ENCODE measurements at places on chromosomes 4 and X.
A peak's percentile ranks its signal among the peaks of the same experiment; 100 is the strongest.

- DNase-seq, result no peak
Measured at GRCh38 chr4:153207567-153207966, 3.3 kb downstream of the TRIM2 start.

- no peak for DNase-seq
Measured at GRCh38 chrX:1727531-1728027, 112.7 kb downstream of the ASMT start.

GRCh38 chrX:14027511-14028019 lies 2.1 kb downstream of the GEMIN8 start:
- DNase-seq, result peak; percentile 45

DNA sequence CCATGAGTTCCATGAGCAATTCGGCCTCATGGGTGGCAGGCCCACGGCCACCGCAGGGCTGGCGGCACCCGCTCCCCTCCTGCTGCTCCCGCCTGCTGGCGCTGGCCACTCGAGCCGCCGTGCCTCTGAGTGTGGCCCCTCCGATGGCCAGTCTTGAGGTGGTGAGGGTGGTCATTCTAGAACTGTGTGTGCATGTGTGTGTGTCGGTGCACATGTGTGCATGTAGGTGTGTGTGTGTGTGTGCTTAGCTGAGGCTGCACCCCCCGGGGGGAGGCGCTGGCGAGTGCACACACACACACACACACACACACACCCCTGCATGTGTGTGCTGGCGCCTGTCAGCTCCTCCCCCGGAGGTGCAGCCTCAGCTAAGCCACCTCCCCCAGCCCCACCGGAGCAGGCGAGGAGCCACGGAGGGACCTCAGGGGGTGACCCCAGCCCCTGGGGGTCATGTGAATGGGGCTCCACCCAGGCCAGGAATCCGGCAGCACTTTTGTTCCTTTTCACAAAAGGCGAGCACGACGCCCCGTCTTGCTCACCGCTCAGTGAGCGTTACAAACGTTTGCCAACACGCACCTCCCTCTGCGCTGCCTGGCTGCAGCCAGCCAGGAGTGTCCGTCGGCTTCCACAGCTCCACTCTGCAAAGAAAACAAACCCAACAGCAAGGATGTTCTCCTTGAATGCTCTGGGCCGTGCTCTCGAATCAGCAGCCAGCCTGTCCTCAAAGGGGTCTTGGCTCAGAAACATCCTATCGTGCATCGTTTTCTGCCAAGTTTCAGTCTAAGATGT lies 29.9 kb downstream of the FGFRL1 start:
- no peak for DNase-seq

DNA sequence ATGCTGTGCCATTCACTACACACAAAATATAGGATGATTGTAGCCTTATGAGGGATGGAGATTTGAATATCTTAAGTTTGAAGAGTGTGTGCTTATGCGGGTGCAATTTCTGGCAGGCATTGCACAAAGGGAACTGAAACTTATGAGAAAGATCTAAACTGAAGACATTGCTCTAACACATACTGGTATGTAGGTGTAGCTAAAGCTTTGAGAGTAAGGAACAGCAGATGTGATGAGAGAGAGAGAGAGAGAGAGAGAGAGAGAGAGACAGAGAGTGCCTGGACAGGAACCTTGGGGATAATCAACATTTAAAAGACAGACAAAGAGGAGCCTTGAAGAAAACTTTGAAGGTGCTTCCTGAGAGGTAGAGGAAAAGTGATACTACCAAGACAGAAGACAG lies 379.7 kb downstream of the SPRY1 start:
- no peak for DNase-seq

- DNase-seq, result peak; percentile 49
Measured at GRCh38 chrX:30713061-30713525, 59.9 kb downstream of the GK start.

DNA sequence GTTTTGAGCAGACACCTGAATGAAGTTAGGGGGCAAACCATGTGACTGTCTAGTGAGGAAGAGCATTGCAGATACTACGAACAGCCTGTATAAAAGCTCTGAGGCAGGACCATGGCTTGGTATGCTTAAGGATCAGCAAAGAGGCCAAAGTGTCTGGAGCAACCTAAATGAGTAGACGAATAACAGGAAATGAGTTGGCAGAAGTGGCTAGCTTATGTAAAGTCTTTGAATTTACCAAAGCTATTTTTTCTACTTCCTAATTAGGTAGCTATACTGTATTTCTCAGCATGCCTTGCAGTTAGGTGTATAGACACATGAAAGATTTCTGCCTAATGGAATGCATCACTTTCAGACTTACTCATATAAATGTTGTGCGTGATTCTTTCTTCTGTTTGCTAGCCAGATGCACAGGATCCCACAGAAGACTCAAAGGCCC lies 9.3 kb upstream of the GPRIN3 start:
- DNase-seq, result peak; percentile 91

DNA sequence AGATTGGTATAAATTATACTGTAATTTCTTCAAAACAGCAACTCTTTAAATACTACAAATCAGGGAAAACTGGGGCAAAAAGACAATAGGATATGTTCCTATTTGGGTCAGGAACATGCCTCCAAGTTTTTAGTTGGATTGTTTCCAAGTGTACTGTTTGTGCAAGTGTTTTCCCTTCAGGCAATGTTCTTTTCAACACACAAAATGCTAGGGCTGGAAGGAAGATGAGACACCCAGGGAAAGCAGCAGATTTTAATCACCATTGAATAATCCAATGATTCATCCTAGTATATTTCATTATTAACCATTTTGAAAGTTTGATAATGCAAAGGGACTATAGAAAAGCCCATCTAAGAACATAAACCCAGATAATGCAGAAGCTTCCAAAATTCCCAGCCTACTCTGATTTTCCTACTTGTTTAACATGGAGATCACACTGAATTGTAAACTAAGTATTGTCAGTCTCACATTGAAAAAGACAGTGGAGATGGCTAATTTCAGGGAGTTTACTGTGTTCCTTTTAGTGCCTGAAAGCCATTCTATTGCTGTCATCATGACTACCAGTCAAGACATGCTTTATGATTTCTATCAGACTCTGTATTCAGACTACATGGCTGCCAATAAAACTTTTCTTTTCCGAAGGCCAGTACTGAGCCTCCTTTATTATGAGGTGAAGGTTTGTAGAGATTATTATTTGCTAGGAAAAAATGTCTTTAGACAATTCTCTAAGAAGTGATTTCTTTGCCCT lies 38.6 kb downstream of the COL4A6 start:
- no peak for DNase-seq

GRCh38 chr4:128776794-128777216 lies 32.7 kb upstream of the JADE1 start:
- no peak for DNase-seq

- DNase-seq, result no peak
Measured at GRCh38 chrX:68880846-68881552, 52.2 kb downstream of the EFNB1 start.

GRCh38 chrX:51151734-51152133 lies 180.9 kb upstream of the NUDT10 start:
- no peak for DNase-seq

GRCh38 chr4:40992472-40993295 lies 221.7 kb downstream of the APBB2 start:
- DNase-seq, result no peak

DNA sequence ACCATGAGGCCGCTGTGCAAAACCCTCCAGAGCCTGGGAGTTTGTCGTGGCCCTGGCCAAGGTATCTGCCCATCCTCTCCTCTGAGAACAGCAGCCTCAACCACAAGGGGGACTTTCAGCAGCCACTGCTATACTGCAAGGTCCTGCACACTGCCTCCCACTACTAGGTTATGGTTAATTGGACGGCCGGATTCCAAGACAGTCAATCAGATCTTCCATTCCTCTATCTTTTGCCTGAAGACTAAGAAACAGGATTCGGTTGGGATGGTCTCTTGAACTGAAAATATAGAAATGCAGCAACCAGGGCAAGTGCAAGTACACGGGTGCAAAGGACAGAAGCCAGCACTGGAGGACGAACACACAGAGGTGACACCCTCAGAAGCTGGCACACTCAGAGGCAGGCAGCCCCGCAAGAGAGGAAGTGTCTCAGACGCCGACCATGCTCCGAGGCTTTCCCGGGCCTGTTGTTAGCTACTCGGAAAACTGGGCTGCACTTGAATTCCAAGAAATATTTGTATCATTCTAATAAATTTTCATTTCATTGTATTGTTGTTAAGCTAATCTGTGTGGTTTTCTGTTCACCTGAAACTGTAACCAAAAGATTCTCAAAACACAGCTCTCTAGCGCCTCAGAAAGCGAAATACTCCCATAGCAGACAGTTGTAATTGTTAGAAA lies 63.3 kb downstream of the AFAP1 start:
- DNase-seq, result peak; percentile 69

DNA sequence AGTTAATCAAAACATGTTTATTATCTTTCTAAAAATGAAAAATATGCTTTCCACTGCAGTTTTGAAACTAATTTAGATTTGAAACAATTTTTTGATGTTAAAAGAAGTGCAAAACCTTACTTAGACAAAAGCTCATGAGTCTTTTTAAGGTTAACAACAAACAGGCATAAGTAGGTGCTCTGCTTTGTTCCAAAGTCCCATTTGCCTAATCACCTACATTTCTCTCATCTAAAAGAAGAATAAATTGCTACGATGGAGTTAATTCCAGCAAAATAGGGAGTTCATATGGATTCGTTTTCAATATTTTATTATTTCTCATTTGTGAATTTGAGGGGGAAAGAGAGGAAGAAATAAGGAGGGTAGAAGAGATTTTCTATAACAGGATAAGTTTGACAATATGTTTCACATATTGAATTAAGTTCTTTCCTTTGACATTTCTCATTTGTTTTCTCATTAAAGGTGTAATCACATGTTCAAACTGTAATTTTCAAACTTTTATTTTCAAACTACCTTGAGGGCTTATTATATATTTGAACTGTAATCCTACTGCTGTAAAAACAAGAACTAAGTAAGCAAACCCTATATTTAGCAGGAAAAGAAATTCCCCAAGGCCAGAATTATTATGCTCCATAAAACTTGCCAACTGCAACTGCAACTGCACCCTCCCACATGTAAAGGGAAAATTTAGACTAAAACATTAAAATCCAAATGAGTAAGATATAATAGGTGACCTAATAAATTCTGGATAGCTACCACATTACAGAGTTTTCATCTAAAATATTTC lies 9.6 kb upstream of the SLC39A8 start:
- no peak for DNase-seq

- DNase-seq, result no peak
Measured at GRCh38 chrX:39957816-39958566, 139.8 kb downstream of the BCOR start.

- no peak for DNase-seq
Measured at GRCh38 chrX:7264399-7264798, 116.4 kb upstream of the PUDP start.

GRCh38 chr4:81038636-81039350 lies 8.3 kb downstream of the BMP3 start:
- DNase-seq, result no peak

DNA sequence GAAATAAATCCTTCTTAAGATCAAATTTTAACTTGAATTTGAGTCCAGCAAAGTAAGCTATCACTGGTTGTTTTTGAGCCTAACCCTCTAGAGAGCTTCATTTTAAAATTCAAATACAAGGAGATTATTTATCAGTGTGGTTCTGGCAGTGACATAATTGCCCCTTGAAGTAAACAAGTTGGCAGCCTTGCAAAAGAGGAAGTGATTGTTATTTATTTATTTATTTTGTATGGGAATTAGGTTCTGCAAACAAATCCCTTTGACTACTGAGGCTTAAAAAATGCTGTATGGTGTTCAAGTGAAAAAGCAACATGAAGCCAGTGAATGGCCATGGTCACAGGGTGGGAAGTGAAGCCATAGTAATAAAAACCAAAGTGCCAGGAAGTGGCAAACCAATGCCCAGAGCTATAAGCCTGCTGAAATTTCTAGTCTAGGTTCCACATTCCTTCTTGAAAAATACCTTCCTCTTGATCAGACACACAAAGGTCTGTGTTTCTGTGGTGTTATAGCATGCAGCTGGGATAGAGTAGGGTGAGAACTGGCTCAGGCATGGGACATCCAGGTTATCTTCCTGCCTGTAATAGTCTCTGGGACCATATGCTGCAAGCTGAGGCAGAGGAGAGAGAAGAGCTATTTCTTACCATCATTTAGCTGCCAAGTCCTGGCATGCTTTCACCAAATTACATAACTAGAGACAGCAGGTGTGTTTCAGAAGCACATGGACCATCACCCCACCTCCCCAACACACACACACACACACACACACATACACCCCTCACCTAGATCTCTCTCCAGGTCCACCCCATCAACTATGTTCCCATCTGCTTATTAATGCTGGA lies 47.1 kb upstream of the TSPAN7 start:
- no peak for DNase-seq

DNA sequence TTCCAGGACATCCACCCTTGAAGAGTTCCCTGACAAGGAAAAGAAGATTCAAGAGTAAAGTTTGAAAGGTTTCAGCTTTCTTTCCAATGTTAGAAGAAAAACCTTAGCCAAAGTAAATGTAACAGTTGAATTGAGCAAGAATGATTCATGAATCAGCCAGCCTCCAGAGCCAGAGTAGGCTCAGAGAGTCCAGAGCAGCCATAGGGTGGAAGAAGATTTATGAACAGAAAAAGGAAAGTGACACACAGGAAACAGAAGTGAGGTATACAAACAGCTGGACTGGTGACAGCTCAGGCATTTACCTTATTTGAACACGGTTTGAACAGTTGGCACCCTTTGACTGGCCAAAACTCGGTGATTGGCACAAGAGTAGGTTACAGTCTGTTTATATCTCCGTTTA lies 63.2 kb downstream of the QDPR start:
- DNase-seq, result no peak

GRCh38 chr4:22986881-22987280 lies 294.1 kb downstream of the GBA3 start:
- no peak for DNase-seq

DNA sequence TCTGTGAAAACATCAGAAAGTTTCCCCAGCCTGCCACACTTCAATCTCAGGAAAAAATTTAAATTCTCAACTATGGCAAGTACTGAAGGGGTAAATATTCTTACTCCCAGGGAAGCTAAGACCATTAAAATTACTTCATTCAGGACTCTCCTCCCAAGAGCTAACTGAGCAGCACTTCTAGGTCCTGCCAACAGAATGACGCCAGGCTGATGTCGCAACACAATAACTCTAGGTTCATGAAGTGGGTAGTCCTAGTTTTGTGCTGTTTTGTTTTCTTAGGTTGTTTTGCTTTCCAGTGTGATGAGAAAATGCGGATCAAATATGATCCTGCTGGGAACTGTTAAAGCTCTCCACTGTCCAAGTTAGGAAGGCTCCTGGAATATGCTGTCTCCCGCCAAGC lies 180.0 kb downstream of the NKX6-1 start:
- DNase-seq, result no peak

DNA sequence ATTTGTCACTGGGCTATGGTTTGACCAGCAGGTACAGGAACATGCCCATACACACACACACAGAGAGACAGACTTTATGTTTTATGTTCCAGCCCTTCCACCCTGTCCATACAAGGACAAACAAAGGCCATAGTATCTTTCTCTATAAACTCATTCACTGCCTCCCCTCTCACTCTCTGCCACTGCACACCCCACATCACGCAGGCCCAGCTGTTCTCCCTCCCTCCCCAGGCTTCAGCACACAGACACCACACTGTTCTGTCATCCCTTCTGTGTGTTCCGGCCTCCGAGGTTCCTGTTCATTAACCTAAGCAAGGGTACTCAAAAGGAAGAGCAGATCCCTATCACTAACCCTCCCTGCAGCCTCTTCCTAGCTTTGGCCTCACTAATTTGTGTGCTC lies 17.8 kb downstream of the LAS1L start:
- DNase-seq, result no peak
